Upper lobe of left lung (tissue), 6 donors: ENCODE measurements at places on chromosomes 3 and 15. TPM values are rescaled to one million over a fixed set of nuclear protein-coding genes. Genes with fewer than 3 reads are reported as not detected.

Gene IL17RC
- 29.5 TPM for total RNA-seq

Gene CHL1
- 13.7 TPM for total RNA-seq

Gene PLA2G4B
- total RNA-seq: 4.7 TPM

Gene TICRR
- total RNA-seq: 0.26 TPM

Gene CLSTN2
- 1.5 TPM for total RNA-seq

Gene TMEM108
- total RNA-seq: 4.5 TPM
